ENCODE measurements at places on chromosomes 4 and X. TPM values are rescaled to one million over a fixed set of nuclear protein-coding genes. Genes with fewer than 3 reads are reported as not detected.
A peak's percentile ranks its signal among the peaks of the same experiment; 100 is the strongest.

CXorf58 gene
- total RNA-seq: 0.17 TPM

DUSP21 gene
- total RNA-seq: 1.6 TPM

TMPRSS11A gene
- total RNA-seq: not detected

CTAG1A gene
- not detected for total RNA-seq

GRCh38 chr4:16669036-16669435 lies 229.4 kb downstream of the LDB2 start:
- H3K36me3 ChIP-seq: no peaks in the 10 kb centered on the region
- no peak overlapping the region for H3K4me3 ChIP-seq
- H3K4me1 ChIP-seq: no peaks in the 10 kb centered on the region
- DNase-seq: no peak
- H3K27ac ChIP-seq: no peak overlapping the region

GRCh38 chrX:103175944-103176753 lies 38.8 kb upstream of the BEX4 start:
- H3K4me1 ChIP-seq: no peaks in the 10 kb centered on the region
- H3K27ac ChIP-seq: no peak overlapping the region
- peak; percentile 64 for DNase-seq
- H3K4me3 ChIP-seq: no peak overlapping the region
- no peaks in the 10 kb centered on the region for H3K27me3 ChIP-seq

DNA sequence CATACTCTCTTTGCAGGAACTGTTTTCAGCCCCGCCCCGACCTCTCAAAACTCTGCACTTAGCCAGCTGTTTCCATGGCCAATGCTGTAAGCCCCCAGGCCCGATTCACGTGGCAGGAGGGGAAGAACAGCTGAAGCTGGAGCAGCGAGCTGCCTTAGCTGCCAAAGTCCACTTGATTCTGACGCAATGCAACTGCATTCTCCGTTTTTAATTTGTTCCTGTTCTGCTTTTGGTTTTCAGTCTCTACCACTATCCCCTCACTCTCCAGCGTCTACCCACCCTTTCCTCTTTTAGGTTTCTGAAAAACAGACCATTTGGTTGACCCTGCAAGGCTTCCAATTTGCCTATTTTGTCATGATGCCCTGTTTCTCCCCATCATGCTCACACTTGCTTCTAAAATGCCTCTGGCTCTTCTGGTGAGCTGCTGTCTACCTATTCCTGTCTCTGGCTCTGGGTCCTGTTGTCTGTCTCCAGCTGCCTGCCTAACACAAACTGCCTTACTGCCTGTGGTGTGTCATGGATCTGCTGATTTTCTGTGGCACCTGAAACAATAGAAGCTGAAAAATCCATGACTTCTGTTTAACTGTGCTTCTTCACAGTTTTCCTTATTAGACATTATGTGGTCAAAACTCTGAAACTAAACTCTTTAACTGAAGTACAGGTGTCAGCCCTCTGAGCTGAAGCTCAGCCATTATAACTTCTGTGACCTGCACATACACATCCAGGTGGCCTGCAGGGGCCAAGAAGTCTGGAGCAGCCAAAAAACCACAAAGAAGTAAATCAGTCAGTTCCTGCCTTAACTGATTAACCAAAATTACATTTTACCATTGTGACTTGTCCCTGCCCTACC lies 160.5 kb upstream of the AGTR2 start:
- no peaks in the 10 kb centered on the region for H3K27me3 ChIP-seq
- H3K4me1 ChIP-seq: no peaks in the 10 kb centered on the region
- H3K36me3 ChIP-seq: no peaks in the 10 kb centered on the region
- DNase-seq: no peak
- peak overlapping the region; percentile 72 for H3K27ac ChIP-seq

- no peaks in the 10 kb centered on the region for H3K27me3 ChIP-seq
- H3K4me1 ChIP-seq: no peaks in the 10 kb centered on the region
- DNase-seq: no peak
- no peak overlapping the region for H3K27ac ChIP-seq
These were observed 5.2 kb downstream of the TLR3 start for GRCh38 chr4:186074189-186074588.

Measured in liver (tissue), 10 donors.